ENCODE measurements at places on chromosomes 4 and X.

- DNase-seq: no peak
Observed at GRCh38 chr4:4726051-4726450, 133.4 kb upstream of the MSX1 start.

DNA sequence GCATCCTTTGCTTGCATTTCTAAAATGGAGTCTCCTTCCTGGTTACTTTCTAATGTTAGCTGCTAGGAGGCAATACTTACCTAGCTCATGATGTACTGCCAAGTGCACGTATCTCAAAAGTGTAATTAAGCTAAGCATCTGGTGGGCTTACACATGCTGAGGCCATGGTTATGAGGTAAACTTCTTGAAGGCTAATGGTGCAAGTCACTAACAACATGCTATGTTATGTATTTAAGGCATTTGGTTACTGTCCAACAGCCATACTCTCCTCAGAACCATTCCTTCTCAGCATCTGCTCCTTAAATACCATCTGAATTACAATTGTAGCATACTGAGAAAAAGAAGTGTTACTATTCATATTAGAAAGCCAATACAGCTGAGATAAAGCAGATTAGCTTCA lies 318.6 kb upstream of the BMP3 start:
- DNase-seq: no peak

DNA sequence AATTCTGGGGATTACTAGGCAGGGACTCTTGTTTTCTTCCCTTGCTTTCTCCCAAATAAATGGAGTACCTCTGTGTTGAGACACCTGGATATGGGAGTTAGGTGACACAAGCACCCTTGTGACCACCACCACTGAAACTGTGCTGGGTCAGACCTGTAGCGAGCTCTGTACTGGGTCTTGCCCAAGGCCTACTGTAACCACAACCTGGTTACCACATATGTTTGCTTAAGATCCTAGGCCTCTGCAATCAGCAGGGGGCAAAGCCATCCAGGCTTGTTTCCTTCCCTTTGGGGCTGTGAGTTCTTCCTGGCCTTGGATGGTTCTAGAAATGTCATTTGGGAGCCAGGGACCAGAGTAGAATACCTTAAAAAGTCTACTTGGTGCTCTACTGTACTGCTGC lies 49.4 kb downstream of the LPAR4 start:
- no peak for DNase-seq

DNA sequence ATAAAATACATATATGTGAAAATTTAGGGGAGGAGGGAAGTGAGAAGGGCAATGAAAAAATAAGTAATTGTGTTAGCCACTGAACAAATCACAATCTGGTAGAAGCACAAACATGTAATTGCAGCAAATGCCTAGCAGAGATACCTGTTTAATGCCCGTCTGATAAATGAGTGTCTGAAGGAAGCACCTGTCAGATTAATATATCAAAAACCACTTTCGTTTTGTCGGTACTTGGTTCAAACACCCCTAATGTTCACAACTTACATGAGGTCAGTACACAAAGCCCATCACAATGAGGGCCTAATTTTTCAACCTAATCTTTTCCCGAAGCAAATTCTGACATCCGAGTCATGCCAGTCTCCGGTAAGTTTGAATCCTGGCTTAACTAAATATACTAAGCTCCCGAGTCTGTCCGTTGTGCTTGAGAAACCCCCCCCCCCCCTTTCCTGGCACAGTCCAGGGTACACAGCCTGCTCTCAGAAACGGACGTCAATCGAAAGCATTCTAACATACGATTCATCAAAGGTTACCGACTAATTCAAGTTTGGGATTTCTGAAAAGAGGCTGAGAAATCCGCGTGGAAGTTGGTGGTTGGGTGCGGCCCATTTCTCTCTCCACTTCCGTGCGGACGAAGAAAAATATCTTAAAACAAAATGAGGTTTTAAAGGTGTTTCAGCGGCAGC lies 758 bp downstream of the SDAD1 start:
- DNase-seq: no peak

GRCh38 chrX:132634521-132634920 lies 145.7 kb upstream of the MBNL3 start:
- DNase-seq: no peak

DNA sequence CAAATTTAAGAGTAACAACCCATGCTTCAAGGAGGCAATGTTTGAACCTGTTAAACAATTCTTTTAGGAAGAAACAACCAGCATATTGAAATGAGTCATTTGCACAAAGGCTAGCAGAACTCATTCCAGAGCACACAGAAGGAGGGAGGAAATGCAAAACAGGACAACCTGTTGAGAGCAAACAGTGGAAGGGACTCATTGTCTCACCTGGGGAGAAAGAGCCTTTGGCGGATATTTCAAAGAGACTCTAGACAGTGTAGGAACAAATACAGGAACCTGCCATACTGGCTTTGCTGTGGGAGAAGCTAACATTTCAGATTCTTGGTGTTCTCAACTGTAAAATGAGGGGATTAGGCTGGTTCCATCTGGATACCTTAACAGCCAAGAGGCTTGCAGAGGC lies 14.8 kb upstream of the RASGEF1B start:
- DNase-seq: no peak

DNA sequence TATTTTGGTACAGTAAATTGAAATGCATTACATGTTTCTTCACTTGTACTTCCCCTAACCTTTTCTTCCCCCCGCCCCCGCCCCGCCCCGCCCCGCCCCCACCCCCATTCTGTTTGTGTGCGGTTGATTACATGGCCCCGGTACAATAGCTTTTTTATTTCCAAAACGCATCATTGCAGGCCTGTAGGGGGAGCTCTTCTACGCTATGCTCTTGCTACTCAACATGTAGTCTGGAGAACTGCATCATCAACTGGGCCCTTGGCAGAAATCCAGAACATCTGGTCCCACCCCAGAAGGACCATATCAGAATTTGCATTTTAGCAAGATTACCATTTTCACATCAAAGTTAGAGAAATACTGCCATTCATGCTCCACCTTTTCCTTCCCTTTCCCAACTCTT lies 333.3 kb upstream of the DDX53 start:
- DNase-seq: no peak

GRCh38 chr4:173420324-173420752 lies 21.4 kb upstream of the SCRG1 start:
- no peak for DNase-seq

- DNase-seq: no peak
Observed at GRCh38 chr4:158008551-158009218, 164.1 kb downstream of the GASK1B start.

DNA sequence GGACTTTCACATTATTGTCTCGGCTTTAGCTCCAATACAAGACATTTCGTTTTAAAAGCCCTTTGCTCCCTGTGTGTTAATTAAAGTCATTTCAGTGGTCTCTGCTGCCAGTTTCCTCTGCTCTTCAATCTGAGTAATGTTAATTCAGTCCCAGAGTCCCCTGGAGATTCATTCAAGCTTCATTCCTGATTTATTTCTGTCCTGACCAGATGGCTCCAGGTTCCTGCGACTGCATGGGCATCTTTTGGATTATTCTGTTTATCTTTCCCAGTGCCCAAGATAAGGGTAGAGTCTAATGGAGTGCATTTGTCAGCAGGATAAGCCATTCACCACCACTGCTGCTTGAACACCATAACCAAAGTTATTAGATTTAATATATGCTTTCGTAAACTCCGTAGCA lies 6.1 kb upstream of the PAGE1 start:
- DNase-seq: no peak

DNA sequence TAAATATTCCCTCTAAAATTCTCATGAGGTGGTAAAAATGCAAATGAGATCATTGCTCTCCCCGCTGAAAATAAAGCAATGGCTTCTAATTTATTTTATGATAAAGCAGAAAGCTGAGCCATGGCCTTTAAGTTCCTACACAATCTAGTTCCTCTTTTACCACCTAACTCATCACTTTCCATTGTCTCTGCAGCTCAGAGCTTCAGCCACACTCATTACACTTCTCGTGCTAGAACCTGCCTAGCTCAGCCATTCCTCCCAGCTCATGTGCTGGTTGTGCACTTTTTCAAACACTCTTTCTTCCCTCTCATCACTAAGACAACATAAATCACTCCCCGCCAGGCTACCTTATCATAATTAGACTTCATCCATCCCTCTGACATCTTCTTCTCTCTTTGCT lies 1112.1 kb upstream of the PRKX start:
- DNase-seq: no peak

- DNase-seq: no peak
Observed at GRCh38 chr4:36133658-36134057, 110.7 kb downstream of the ARAP2 start.

- DNase-seq: no peak
Observed at GRCh38 chr4:153018684-153019083, 82.6 kb downstream of the FHDC1 start.

- no peak for DNase-seq
Observed at GRCh38 chr4:60384516-60384915, 815.6 kb upstream of the ADGRL3 start.

GRCh38 chrX:31872007-31872406 lies 800.2 kb upstream of the FTHL17 start:
- no peak for DNase-seq

DNA sequence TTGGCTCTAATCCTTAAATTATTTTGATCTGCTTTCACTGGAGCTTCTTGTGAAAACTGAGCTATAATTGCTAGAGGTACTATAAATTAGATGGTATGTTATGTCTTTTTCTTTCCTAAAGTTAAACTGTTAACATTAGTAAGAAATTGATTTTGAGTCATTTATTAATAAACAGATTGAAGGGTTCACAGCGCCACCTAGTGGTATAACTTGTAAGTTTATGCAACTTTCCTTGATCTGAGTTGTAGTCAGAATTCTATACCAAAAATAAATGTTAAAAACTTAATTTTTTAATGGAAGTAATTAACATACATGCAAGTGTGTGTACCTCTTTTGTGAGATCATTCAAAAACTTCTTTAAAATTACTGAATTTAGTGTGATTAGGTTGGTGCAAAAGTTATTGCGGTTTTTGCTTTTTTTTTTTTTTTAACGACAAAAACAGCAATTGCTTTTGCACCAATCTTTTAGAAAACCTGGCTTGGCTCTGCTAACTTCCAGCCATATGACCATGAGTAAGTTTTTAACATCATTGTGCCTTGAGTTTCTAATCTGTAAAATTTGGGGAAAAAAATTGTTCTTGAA lies 151.5 kb downstream of the CENPC start:
- peak; percentile 15 for DNase-seq

- DNase-seq: no peak
Observed at GRCh38 chr4:6469898-6470501, 2.4 kb downstream of the PPP2R2C start.

DNA sequence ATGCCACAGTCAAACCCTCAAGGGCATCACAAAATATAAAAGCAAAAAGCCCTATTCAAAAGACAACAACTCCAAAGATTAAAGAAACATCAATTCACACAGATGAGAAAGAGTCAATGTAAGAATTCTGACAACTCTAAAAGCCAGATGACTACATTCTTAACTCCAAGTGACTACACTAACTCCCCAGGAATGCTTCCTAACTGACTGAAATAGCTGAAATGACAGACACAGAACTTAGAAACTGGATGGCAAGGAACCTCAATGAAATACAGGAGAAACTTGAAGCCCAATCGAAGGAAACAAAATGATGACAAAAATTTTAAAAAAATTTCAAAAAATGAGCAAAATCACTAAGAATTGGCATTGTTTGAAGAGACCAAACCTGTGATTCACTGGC lies 1047.6 kb upstream of the PCDH10 start:
- DNase-seq: no peak

DNA sequence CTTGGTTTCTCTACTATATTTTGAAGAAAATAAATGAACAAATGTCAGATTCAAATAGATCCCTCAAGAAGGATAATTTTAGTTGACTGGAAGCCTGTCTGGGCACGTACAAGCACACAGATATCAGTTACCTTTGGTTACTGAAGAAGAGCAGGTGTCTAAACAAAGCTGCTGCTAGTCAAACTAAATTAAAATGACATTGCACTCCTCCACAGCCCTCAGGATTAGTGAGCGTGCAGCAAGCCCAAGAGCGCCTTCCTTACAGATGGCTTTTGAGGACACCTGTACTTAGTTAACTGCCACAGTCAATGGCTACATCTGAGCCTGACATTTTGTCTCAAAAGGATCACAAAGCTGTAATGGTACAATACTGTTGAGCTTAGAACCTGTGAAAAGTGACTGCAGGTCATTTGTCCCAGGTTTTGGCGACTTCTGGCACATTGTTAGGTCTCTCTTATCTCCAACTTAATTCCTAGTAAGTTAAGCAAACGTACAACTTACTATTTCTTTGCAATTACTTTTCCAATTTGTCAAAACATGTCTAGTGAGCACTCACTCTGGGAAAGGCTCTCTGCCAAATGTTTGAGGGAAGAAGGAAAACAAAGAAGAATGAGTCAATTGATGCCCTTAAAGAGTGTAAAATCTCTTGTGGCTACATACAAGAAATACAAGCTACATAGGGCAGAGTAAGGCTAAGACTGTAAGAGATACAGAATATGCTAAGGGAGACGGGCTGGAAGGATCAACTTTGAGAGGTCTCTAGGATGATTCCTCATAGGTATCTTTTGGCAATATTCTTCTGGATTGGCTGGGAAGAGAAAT lies 25.6 kb upstream of the DAPP1 start:
- DNase-seq: no peak
